T-helper 17 cell (primary cell): ENCODE measurements at places on chromosomes 13 and 19. TPM values are rescaled to one million over a fixed set of nuclear protein-coding genes. Genes with fewer than 3 reads are reported as not detected.

The ZNF787 gene
- total RNA-seq, result 17.2 TPM

GRCh38 chr13:50323440-50324065 lies 308.3 kb downstream of the KCNRG start:
- DNase-seq, result no peak

- DNase-seq, result no peak
Measured at GRCh38 chr19:56751078-56751489, 79.5 kb upstream of the ZNF835 start.

DNA sequence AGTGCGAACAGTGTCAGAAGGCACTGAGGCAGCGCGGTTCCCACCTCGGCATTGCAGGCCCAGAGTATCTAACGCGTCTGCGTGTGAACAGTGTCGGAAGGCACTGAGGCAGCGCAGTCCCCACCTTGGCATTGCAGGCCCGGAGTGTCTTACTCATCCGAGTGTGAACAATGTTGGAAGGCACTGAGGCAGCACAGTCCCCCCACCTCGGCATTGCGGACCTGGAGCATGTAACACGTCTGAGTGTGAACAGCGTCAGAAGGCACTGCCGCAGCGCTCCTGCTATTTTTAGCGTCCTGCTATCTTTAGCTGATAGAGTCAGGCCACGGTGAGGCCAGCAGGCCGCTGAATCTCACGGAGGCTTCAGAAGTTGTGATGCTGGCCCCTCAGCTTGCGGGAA lies 39.6 kb downstream of the ATP11A start:
- DNase-seq, result no peak

- DNase-seq, result no peak
Measured at GRCh38 chr19:46482631-46483030, 11.3 kb upstream of the PNMA8A start.
